CD4-positive, alpha-beta T cell treated with Interleukin-21 for 1 hour (primary cell): ENCODE measurements at places on chromosomes 7 and 10.

- DNase-seq = no peak
Measured at GRCh38 chr7:128201690-128202085, 39.4 kb upstream of the LEP start.

DNA sequence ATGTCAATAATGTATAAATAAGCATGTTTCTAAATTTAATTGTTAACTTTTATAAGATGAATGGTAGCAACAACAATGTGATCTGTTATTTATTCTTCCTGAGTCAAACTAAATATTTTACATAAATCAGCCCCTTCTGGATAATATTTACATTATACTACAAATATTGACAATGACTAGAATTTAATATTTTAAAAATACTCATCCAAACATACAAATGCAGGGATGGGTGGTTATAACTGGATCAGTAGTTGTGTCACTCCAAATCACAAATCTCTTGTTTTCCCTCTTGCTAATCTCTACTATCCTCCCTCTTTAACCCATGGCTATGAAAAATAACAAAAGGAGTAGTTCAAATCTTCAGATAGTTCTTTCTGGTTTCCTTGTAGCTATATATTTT is 407.0 kb downstream of the HTR7 start:
- DNase-seq = no peak

GRCh38 chr10:15166325-15166724 is 2.2 kb downstream of the NMT2 start:
- no peak for DNase-seq

DNA sequence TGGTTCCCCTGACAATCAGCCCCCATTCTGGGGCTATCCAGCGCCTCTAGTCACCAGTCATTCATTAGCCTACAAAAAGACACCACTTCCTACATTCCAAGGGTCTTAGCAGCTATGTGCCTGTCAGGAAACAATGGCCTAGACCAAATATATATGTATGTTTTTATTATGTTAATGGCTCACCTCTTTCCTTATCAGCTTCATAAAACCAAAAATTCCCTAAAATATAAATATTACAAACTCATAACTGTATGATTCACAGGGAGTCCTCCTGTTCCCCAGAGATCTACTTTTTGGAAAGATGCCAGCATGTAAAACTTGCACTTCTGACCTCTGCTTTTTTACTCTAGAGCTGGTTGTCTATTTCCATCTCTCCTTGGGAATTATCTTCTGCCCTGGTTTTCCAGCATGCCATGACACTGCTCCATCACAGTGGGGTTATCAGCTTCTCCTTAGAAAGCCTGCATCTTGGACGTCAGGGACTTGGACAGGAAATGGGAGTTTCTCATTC is 79.2 kb downstream of the ABCA13 start:
- no peak for DNase-seq

DNA sequence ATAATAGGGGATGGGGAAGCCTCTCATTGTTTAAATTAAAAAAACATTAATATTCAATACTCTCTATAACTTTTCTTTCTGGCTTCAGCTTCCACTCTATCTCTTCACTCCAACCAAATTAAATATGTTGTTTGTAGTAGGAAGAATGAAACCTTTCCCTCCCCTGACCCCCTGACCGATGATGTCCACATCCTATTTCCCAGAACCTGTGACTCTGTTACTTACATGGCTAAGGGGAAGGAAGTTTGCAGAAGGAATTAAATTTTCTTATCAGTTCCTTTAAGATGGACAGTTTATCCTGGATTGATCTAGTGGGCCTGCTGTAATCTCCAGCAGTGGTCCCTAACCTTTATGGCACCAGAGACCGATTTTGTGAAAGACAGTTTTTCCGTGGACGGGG is 130.0 kb downstream of the PLXDC2 start:
- DNase-seq = no peak

- no peak for DNase-seq
Measured at GRCh38 chr10:78461333-78461732, 427.7 kb downstream of the RPS24 start.

- no peak for DNase-seq
Measured at GRCh38 chr10:119613741-119614140, 17.0 kb upstream of the TIAL1 start.

DNA sequence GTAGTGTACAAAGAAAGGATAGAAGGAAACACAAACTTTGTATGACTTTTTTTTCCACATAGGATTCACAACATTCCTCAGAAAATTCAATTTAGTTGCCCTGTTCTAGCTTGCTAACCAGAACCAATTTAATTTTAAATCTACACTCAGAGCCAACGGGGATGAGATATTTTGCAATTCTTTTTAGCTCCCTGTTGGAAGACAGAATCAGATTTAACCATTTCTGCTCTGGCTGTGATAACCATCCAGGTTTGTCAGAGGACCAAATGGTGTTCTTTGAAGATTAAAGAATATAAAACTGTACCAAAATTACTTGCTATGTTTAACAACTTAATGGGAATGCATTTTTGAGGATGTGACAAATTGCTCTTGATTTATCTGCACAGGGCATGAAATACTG is 319.7 kb downstream of the HPSE2 start:
- no peak for DNase-seq

GRCh38 chr7:151897161-151897731 is 20.3 kb upstream of the PRKAG2 start:
- DNase-seq = no peak

GRCh38 chr7:118352867-118353453 is 128.5 kb downstream of the ANKRD7 start:
- DNase-seq = no peak

DNA sequence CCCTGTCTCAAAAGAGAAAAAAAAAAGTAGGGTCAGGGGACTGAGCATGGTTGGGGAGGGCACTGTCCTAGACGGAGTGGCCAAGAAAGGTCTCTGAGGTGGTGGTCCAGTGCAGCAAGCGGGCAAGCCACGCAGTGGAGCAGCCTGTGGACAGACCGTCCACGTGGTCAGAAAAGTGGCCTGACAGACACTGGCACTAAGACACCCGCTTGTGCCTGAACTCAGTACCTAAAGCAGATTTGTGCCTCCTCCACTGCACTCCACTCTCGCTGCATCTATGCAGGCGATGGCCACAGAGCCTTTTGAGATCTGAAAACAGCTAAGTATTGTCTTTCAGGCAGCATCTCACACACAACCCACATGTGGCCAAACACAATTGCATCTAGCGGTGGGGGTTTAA is 8.8 kb downstream of the ASB10 start:
- DNase-seq = no peak

DNA sequence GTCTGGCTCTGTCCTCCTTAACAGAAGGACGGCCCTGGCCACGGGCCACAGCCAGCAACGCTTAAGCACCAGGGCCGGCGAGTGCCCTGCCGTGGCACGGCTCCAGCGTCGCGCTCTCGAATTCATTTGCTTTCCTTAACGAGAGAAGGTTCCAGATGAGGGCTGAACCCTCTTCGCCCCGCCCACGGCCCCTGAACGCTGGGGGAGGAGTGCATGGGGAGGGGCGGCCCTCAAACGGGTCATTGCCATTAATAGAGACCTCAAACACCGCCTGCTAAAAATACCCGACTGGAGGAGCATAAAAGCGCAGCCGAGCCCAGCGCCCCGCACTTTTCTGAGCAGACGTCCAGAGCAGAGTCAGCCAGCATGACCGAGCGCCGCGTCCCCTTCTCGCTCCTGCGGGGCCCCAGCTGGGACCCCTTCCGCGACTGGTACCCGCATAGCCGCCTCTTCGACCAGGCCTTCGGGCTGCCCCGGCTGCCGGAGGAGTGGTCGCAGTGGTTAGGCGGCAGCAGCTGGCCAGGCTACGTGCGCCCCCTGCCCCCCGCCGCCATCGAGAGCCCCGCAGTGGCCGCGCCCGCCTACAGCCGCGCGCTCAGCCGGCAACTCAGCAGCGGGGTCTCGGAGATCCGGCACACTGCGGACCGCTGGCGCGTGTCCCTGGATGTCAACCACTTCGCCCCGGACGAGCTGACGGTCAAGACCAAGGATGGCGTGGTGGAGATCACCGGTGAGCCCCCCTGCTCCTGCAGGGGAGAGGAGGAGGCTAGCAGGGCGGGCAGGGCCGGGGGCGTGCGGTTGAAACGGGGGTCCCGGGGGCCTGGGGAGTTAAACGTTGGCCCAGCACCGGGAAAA is at the start of gene HSPB1:
TSS of gene HSPB1 (plus strand) at position 327 of the 855 bp plus-strand sequence. CDS start at position 367, 40 bp downstream.
- DNase-seq = peak; percentile 83

GRCh38 chr10:132155723-132156381 is 30.9 kb upstream of the DPYSL4 start:
- DNase-seq = no peak

- DNase-seq = no peak
Measured at GRCh38 chr7:80014511-80014910, 120.1 kb upstream of the GNAI1 start.

- no peak for DNase-seq
Measured at GRCh38 chr10:61921143-61921542, 19.6 kb downstream of the ARID5B start.

DNA sequence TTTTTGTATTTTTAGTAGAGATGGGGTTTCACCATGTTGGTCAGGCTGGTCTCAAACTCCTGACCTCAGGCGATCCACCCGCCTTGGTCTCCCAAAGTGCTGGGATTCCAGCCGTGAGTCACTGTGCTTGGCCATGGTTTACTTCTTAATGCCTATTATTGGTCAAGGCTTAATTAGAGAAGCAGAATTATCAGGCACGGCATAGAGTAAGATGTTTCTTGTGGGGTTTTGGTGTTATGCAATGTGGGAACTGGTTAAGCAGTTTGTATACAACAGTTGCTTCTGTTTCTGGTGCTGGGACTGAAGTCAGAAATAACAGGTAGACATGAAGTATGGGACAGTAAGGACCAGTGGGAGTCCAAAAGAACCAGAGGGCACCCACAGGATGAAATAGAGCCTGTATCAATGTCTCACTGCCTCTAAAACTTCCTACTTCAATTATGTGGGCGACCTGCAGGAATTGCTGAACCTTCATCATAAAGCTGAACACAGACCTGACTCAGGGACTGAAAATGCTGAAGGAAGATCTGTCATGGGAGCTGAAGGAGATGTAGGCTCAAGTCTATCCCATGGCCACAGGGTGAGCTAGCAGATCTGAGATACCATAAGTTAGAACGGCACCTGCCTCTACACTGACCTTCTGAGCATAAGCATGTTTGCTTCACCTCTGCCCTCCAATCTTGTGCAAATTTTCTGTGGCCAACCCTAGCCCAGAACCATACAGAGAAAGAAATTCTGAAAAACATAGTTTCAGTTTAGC is 38.3 kb upstream of the VCL start:
- no peak for DNase-seq

GRCh38 chr10:104328646-104328895 is 9.7 kb downstream of the ITPRIP start:
- DNase-seq = no peak

DNA sequence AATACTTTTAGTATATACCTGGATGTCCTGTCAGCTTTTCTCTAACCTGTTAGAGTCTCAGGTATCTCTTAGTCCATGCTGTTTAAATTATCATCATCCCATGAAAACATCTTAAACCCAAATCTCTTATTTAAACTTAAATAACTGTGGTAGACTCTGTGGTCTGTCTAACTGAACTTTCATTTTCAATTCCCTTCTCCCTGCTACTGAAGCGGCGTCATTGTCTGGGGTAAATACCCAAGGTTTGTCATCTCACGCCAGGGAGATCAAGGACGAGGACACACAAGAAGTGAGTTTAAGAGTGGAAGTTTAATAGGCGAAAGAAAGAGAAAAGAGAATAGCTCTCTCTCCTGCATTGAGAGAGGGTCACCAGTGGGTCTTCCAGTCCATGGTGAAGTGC is 804.4 kb upstream of the CELF2 start:
- DNase-seq = no peak

DNA sequence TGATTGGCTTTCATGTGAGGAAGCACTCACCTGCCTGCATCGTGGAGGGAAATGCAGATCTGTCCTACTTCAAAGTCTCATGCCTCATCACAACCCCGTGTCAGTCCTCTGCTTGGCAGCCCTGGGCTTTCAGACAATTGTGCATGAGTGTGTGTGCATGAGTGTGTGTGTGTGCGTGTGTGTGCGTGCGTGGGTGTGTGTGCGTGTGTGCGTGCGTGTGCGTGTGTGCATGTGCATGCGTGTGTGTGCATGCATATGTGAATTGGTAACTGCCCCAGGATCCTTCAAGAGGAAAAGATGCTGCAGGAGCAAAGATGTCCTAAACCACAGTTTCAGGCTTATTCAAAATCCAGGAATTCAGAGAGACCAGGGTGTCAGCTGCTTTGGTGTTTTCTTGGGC is 71.3 kb downstream of the LANCL2 start:
- no peak for DNase-seq

DNA sequence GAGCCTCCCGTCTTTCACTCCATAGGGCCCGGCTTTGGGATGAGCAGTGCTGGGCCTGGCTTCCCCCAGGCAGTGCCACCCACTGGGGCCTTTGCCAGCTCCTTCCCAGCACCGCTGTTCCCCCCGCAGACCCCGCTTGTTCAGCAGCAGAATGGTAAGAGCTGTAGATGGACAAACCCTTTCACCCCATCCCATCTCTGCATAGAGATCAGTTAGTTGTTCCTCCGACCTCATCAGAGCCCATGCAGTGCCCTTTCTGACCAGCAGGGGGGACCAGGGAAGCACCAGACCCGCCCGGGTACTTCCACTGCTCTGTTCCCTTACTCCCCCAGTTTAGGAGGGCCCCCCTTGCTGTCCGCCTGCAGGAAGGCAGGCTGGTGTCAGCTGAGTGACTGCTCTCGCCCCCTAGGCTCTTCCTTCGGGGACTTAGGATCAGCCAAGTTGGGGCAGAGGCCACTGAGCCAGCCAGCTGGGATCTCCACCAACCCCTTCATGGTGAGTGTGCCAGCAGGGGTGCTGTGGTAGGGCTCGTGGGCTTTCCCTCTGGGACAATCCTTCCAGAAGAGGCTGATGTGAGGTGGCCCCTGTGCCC is 9.8 kb downstream of the SAP25 start:
- peak; percentile 86 for DNase-seq

DNA sequence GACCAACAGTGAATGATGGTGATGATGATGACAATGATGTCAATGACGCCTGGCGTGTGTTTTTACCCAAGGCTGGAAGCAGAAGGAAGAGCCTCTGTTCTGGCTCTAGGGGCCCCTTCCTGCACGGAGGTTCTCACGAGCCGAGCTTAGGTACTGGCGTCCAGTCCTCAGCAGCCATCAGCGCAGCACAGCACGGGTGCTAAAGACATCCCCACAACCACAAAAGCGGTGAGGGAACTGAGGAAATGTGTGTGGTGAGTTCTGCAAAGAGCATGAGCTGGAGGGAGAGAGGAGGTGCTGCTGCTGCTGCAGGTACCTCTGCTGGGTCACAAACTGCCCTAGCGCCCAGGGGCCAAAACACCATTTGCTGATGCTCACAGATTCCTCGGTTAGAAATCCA is 81.6 kb downstream of the SFMBT2 start:
- DNase-seq = no peak

DNA sequence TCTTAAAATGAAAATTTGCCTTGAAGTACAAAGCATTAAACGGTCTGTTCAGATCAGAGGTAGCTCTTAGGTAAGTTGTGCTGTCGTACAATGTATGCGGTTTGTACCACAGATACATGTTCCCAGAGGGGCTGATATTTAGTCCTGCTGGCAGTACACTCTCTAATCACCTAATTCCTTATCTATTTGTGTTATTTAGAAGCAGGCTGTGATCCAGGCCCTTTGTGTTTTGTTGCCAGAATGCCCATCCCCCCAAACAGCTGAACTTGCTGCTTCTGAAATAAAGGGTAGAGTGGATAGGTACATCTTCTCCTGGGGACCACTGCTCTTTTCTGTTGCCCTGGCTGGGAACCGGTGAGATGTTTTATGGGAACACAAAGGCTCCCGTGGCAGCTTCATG is 84.5 kb downstream of the SND1 start:
- DNase-seq = no peak
